Hindlimb muscle (tissue), 1 donor: ENCODE measurements at places on chromosomes 3 and 15.

GRCh38 chr15:70249616-70250015 is 151.9 kb upstream of the TLE3 start:
- no peak for DNase-seq

- no peak for DNase-seq
Observed at GRCh38 chr3:21170964-21171363, 580.0 kb downstream of the ZNF385D start.

DNA sequence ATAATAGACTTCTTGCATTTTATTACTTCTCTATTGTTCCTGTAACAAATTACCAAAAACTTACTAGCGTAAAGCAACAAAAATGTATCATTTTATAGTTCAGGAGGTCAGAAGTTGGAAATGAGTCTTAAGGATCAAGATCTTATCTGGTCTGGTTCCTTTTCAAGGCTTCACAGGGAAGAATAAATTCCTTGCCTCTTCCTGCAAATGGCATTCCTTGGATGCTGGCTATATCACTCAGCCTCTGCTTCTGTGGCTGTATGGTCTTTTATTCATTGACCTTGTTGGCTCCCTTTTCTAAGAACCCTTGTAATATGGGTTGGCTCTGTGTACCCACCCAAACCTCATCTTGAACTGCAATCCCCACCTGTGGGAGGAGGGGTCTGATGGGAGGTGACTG is 478.4 kb upstream of the THBS1 start:
- DNase-seq, result no peak

- DNase-seq, result no peak
Observed at GRCh38 chr3:15681668-15682067, 80.1 kb downstream of the BTD start.

DNA sequence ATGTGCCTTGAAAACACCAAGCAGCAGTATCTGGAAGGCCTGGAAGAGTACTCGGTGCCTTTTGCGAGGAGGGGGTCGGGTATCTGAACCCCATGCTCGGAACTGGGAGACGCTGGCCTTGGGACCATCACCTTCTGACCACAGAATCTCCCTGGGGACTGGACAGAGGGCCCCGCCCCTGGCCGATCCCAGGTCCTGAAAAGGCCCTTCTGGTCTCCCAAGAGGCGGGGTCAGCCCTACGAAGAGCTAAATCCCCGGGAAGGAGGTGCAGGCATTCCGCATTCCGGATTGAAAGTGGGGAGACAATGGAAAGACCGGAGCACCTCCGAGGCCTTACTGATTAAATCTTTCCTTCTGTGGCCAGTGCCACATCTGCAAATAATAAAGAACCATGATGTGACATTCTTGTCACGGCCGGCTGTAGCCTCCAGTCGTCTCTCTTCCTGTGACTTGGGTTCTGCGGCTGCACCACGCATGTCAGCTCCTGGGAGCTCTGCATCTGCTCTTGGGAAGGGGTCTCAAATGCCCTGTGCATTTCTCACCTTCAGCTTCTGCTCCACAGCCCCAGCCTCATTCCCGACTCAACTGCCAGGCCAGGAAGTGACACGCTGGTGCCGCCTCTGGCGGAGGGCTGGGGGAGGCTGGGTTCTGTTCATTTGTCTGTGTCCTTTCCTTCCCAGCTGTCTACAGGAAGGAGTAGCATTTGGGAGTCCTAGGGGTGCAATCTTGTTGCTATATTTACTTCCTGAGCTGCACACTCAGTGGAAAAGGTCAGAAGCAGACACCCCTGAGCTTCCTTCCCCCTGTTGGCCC is 173.5 kb downstream of the KLF13 start:
- no peak for DNase-seq

GRCh38 chr3:2873986-2874385 is 236.2 kb downstream of the IL5RA start:
- no peak for DNase-seq

DNA sequence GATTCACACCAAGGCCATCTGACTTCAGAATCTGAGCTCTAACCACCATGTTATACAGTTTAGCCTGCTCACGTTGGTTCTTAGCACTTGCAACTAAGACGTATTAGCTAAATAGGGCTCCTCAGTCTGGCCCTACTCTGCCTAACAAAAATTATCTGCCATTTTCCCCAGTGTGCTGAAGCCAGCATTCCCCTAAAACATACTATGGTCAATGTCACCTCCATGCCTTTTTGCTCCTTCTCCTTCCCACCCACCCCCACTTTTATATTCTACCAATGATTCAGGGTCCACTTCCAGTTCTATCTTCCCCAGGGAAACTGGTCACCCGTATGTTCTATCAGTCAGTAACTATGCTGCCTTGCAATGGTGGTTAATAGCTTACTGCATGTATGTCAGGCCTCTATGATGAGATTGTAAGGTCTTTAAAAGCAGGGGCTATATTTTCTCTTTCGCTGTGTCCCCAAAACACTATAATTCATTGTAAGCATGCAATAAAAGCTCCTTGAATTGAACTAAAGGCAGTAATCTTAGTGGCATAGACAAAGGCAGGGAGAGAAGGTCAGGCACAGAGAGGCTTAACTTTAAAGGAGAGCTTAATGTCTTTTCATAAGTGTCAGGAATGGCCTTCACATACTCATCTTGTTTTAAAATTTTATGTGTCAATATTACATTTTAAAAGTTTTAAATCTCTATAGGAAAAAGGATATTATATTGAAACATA is 23.3 kb downstream of the POPDC2 start:
- no peak for DNase-seq

DNA sequence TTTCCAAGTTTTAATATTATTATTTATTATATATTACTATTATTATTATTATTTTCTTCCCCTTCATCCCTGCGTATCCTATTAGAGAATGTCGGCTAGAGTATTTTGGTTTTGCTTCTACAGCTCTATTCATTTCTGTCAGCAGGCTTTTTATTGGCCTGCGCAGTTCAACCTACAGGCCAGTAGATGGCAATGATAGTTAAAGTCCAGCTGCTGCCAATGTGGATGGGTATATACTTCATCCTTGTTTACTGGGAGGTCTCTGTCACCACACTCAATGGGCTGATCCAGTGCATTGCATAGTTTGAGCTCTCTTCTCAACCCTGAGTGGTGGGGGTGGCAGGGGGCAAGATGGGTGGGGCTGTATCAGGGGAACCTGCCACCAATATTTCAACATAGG is 799.8 kb downstream of the NSUN3 start:
- no peak for DNase-seq

- no peak for DNase-seq
Observed at GRCh38 chr3:171543759-171544300, 83.6 kb upstream of the TNIK start.

- DNase-seq, result peak; percentile 42
Observed at GRCh38 chr15:54033356-54033860, 55.2 kb downstream of the UNC13C start.

GRCh38 chr3:37519661-37520060 is 342.0 kb upstream of the CTDSPL start:
- DNase-seq, result no peak

- no peak for DNase-seq
Observed at GRCh38 chr3:174097686-174098085, 700.1 kb downstream of the NLGN1 start.

GRCh38 chr3:8357859-8358258 is 143.8 kb upstream of the LMCD1 start:
- DNase-seq, result no peak

GRCh38 chr3:23019596-23020300 is 183.4 kb upstream of the UBE2E2 start:
- DNase-seq, result no peak

DNA sequence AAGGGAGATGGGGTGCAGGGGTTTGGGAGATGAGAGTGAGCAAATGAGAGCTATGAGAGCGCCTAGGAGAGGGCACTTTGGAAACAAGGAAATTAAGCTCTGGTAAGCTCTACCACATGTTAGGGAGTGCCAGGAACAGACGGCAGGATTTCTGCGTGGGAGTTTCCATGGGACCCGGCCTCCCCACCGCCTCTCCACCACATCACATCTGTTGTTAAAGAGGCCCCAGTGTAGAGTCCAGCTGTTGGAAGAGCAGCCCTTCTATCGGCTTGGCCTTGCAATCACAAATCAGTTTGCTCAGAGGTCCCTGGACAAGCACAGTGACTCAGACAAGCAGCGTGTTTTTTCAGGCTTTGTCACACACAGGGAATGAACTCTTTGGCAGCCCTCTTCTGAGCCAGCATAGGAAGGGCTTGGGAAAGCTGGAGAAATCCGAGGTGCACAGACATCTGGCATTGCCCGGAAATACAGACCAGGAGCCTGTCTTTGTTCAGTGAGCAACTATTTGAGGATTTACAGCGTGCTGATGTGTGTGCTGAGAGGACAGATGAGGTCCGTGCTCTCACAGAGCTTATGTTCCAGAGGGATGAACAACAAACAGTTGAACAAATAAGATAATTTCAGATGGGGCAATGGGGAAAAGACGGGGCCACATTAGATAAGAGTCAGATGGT is 370.6 kb upstream of the PROK2 start:
- DNase-seq, result peak; percentile 67

DNA sequence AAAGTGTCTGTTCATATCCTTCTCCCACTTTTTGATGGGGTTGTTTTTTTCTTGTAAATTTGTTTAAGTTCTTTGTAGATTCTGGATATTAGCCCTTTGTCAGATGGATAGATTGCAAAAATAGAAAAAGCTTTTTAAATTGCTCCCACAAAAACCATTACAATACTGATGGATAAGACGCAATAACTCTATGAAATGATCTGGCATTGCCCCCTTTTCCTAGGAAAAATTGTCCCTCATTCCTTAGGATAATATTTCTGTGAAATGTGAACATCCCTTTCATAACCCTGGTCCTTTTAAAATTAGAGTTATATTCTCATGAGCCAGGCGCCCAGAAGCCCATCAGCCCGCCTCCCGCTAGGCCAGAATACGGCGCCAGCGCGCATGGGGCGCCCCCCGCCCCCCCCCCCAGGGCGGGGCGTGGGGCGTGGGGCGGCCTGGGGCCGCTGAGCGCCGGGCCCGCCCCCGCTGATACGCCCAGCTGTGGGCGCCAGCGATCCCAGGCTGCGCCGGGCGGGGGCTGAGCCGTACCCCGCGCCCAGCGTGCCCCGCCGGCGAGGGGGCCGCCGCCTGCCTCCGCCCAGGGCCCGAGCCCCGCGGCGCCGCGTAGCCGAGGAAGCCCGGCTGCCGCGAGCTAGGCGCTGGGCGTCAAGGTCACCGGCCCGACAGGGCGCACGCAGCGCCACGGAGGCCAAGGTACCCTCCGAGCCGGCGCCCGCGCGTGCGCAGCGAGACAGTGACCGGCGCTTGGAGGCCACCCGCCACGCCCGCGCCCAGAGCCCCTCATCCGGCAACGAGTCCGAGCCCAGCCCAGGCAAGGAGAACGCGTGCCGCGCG is 11.1 kb upstream of the ROPN1B start:
- DNase-seq, result no peak

DNA sequence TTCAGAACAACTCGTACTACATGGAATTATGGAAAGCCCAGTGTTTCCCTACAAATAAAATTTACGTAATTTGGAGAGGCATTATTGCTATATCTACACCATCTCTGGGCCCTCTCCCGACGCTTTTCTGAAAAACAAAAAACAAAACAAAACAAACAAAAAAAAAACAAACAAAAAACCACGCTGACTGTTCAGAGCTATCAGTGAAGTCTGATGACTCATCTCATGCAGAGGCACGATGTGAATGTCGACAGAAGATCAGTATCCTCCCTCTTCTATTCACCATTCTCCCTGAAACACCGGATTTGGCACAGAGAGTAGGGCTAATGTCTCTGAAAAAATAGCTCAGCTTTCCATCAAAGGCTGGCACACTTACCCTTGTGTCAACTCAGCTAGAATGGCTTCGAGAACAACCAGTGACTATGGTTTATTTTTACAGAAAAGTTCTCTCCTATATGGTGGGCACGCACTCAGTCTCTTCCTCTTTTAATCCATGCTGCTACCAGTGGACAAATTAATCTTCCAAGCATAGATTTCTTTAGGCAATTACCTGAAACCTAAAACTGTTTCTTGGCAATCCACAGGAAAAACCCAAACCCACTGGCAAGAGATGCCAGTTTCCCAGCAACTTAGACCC is 1.5 kb downstream of the CRBN start:
- DNase-seq, result no peak

DNA sequence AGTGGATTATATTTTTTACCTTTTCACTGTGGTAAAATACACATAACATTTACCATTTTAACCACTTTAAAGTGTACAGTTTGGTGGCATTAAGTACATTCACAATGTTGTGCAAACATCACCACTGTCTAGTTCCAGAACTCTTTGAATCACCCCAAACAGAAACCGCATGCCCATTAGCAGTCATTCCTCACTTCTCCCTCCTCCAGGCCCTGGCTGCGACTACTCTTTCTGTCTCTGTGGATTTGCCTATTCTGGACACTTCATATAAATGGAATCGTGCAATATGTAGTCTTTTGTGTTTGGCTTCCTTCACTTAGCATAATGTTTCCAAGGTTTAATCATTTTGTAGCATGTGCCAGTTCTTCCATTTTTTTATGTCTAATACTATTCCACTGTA is 409.8 kb downstream of the NTRK3 start:
- no peak for DNase-seq

DNA sequence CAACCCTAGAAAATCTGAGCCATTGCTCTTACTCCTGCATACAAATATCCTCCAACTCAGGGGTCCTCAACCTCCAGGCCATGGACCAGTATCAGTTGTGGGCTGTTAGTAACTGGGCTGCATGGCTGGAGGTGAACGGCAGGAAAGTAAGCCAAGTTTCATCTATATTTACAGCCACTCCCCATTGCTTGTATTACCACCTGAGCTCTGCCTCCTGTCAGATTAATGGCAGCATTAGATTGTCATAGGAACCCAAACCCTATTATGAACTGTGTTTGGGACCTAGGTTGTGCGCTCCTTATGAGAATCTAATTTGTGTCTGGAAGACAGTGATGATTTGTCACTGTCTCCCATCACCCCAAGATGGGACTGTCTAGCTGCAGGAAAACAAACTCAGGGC is 246.5 kb upstream of the CDIN1 start:
- DNase-seq, result no peak

GRCh38 chr3:4533489-4534443 is 40.6 kb downstream of the ITPR1 start:
- DNase-seq, result no peak

DNA sequence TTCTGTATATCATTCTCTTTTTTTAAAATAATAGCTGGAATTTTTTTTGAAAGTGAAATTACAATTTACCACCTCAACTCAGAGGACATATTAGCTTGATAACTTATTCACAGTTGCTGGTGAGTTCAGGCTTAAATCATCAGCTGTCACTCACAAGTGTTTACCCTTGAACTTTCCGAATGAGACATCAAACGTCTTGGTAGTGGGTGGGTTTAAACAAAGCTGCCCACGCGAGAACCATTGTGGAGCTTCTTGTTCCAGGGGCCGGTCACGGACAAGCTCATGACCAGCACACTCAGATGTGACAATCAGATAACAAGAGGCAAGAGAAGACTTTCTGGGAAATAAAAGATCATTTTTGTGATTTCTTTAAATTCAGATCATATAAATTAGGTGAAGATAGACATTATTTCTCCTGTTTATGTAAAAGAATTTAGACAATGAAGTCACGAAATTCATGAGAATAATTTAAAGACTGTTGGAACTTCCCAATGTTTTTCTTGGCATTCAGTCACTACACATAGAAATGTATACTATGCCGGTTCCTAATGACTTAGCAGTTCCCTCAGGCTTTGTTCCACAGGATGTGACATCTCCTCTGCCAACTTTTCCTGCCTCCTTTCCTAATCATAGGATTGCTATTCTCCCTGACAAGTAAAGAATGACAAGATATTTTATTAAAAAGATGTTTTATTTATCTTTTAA is 29.3 kb downstream of the BTD start:
- DNase-seq, result no peak
